SK-N-SH treated with all-trans-retinoic acid at 6 μM for 48 hours (cell line): ENCODE measurements at places on chromosomes 16 and 17.

GRCh38 chr17:28515518-28515917 lies 9.4 kb downstream of the FOXN1 start:
- ATAC-seq = no peak

DNA sequence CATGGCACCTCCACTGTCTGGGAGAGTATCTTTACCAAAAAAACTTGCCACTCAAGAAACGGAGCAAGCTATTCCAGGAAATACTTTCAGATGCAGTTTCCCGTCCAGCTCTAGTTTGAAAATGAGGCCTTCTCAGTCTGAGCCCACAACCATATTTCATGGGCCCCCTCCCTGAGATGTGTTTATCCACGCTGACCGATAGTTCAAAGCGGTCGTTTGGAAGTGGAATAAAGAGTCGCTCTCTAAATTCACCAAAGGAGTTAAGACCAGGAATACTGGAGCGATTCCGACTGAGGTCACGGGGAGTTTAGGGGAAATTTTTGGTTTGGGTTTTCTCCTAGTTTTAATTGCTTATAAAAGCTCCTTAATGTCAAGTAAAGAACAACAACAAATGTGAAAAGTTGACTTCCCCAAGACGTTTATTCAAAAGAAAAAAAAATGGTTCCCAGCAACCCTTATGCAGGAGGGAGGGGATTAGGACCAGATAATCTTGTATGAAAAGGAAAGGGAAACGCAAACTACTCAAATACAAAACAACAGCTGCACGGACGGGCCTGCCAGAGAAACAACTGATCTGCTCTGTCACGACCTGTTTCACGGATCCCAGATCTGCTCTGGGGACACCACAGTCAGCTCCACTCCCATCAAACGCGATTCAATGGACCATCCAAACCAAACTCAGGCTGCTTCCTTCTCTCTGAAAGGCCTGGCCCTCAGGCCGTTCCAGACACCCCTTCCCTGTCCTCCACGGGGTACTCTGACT lies 77.1 kb downstream of the MRM3 start:
- ATAC-seq = no peak

GRCh38 chr17:81388091-81388611 lies 7.1 kb upstream of the BAHCC1 start:
- no peak for ATAC-seq

GRCh38 chr17:67862614-67863217 lies 37.4 kb downstream of the BPTF start:
- no peak for ATAC-seq

DNA sequence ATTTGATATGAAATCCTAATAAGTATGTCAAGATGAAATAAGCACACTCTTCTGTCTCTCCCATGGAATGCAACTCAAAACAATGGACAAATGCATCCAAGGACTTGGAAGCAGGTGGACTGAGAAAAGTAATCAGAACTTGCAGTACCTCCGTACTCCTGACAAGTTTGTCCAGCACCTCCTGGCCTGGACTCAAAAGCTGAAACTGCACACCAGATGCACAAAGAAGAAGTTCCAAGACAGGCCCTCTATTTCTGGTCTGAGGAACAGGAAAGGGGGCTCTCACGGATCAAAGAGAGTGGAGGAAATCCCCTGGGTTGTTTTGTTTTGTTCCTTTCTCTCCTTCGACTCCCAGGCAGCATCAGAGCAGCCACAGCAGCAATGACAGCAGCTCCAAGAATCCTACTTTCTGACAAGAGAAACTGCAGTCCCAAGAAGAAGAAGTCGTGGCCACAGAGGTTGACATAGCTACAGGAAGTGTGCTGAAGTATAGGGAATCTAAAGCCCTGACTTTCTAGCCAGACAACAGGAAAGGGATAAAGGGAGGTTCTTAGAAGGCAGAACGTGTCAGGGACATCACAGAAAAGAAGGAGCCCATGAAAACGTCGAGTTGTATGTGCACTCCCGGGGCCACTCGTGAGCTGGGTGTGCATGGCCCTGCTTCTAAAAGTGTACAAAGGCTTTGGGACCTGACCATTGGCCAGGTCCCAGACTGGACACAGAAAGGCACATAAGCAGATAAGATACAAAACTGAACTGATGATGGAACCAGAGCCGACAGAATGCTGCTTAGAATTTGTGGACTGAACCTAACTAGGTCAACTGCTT lies 29.3 kb downstream of the AKAP10 start:
- ATAC-seq = no peak
